ENCODE measurements at places on chromosomes 6 and 20.

DNA sequence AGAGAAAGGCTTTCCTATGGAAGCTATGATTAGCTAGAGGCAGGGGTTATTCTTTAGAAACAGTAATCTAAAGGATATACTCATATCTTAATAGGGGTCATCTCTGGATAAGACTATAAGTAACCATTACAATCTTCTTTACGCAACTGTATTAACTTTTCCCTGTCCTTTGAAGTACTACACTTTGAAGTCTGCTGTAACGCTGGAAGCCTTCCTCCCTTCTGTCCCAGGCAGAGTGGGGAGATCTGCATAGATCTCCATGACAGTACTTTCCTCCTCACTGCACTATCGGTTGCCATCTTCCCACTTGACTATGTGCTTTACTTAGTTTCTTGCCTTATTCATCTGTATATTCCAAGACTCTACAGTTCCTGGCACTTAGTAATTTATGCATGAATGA is 20.1 kb downstream of the SLC35B3 start:
- no peak for DNase-seq

- DNase-seq: no peak
Observed at GRCh38 chr6:160004018-160004417, 35.1 kb downstream of the IGF2R start.

GRCh38 chr6:31222496-31222895 is 49.4 kb downstream of the HLA-C start:
- no peak for DNase-seq

- peak; percentile 70 for DNase-seq
Observed at GRCh38 chr6:28863604-28864325, 60.0 kb downstream of the TRIM27 start.

GRCh38 chr6:46773201-46773855 is 19.9 kb upstream of the MEP1A start:
- DNase-seq: no peak

DNA sequence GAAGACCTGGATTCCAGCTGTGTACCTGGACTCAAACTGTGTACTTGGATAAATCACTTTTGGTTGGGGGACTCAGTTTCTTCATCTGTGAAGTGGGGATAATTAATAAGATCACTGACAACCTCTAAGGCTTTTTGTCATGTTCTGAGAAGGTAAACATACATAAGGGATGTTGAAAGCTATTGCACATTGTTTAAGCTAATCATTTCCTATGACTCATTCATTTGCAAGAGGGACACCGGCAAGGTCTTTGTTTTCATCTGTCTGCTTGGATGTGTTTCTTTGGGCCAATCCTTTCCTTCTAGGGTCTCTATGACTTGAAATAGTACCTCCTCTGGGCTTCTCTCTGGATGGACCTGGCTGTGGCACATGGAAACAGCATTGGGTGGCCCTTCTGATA is 6.8 kb downstream of the PROKR2 start:
- DNase-seq: no peak

DNA sequence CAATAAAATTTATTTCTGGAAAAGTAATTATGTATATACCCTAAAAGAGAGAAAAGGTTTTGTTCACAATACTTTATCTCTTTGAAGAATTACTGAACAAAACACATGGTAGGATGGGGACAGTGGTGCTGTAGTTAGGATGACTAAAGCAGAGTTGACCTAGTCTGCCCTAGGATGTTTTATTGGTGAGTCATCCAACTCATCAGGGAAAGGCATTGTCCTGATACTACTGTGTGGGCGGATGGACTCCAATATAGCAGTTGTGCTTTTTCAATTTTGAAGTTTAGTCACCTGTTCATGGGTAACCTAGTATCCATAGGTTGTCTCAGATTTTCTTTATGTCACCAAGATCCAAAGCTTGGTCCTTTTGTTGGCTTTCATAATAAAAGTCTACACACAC is 53.3 kb upstream of the EYS start:
- no peak for DNase-seq

DNA sequence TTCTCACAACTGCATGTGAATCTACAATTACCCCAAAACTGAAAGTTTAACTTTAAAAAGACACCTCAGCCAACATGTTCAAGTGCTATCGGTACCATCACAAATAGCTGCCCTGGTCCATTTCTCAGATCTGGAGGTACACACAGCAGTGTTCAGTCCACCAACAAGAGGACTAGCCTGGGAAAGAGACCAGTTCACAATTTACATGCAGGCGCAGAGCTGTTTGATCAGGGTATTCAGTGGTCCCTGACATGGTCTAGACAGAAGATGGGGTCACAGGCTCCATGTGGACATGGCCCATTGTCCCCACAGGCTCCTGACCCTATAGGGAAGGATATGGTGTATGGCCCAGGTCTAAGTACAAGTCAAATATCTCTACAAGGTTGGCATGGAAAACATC is 15.6 kb upstream of the TGM6 start:
- no peak for DNase-seq

DNA sequence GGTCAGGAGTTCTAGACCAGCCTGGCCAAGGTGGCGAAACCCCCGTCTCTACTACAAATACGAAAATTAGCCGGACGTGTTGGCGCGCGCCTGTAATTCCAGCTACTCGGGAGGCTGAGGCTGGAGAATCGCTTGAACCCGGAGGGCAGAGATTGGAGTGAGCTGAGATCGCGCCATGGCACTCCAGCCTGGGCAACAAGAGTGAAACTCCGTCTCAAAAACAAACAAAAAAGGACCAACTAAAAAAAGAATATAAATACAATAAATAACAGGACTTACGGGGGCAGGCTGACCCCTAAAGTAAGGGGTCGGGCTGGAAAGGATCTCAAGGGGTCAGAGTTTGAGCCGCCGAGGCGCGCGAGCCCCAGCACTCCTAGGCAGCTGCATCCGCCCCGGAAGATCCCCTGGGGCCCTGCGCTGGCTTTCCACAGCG is 509 bp upstream of the TPD52L2 start:
- DNase-seq: no peak

DNA sequence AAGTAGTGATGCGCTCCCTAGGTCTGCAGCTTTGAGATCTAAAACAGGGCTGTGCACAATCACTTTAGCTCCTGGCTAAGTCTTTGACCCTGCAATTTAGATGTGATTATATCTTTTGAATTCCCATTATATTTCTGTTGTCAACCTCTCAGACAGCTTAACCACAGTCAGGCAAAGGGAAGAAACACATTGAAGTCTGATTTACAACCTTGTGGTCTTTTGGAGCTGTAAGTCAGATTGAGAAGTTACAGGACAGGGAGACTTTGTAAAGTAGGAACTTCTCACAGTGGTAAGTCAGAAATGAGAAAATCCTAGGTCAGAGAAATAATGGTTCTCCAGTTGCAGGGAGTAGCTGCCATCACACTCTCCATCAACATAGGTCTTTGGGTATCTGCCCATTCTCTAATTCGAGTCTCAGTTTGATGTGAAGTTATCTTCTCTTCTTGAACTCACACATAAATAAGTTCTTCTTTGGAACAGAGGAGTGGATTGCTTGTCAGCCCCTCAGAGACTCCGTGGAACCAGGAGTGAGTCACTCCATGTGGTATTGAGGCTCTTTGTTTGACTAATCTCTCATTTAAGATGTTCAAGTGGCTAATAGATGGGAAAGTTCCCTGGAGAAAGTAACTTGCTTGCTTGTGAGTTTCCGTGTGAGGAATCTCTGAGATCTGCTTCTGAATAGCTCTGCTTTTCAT is 35.0 kb upstream of the SGK1 start:
- DNase-seq: no peak

- no peak for DNase-seq
Observed at GRCh38 chr6:35199866-35200265, 13.9 kb upstream of the SCUBE3 start.

DNA sequence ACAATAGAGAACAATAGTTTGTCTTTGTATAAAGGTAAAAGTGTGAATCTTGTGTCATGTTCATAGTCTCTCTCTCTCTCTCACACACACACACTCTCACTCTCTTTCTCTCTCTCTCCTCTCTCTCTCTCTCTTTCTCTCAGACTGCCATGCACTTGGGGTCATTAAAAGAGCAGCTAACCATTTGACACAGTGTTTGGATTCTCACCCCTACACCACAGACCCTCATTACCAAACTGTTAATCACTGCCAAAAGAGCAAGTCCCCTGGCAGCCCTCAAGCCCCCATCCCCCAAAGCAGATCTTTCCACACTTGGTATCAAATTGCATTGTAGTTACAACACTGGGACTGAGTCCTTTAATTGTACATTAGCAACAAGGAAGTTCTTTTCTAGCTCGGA is 305.8 kb upstream of the RSPO3 start:
- no peak for DNase-seq

- no peak for DNase-seq
Observed at GRCh38 chr20:4183361-4183760, 168.0 kb upstream of the RNF24 start.

- DNase-seq: no peak
Observed at GRCh38 chr6:42105156-42105648, 37.2 kb downstream of the C6orf132 start.

GRCh38 chr6:33633462-33634158 is 12.5 kb downstream of the ITPR3 start:
- peak; percentile 64 for DNase-seq

DNA sequence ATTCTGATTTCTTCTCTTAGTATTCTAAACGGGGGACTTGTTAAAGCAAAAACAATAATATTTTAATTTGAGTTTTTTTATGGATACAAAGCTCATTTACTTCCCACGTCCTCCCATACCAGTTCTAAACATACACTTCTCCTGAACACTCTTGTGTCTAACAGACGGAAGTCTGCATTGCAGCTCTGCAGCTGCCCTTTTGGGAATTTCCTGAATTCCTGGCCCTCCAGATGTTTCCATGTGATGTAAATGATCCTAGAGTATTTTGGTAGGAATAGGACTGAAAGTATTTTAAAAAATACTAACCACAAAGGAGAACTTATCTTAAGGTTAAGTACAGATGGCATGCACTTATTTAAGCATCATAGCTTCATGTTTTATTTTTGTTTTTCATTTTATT is 886.7 kb downstream of the TBC1D32 start:
- DNase-seq: no peak

- no peak for DNase-seq
Observed at GRCh38 chr20:905396-905961, 10.7 kb downstream of the ANGPT4 start.

- DNase-seq: peak; percentile 90
Observed at GRCh38 chr6:33029328-33030184, 20.2 kb upstream of the HLA-DOA start.

GRCh38 chr20:49984426-49985153 is 1.8 kb downstream of the SNAI1 start:
- DNase-seq: no peak

DNA sequence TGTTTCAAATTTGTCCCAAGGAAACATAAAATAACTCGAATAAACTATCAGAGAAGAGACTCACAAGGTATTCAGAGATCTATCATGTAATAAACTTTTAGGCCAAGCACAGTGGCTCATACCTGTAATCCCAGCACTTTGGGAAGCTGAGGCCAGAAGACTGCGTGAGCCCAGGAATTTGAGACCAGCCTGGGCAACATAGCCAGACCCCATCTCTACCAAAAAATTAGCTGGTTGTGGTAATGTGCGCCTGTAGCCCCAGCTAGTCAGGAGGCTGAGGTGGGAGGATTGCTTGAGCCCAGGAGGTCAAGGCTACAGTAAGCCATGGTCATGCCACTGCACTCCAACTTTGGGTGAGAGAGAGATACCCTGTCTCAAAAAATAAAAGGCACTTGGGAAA is 79.2 kb upstream of the GCM1 start:
- no peak for DNase-seq

DNA sequence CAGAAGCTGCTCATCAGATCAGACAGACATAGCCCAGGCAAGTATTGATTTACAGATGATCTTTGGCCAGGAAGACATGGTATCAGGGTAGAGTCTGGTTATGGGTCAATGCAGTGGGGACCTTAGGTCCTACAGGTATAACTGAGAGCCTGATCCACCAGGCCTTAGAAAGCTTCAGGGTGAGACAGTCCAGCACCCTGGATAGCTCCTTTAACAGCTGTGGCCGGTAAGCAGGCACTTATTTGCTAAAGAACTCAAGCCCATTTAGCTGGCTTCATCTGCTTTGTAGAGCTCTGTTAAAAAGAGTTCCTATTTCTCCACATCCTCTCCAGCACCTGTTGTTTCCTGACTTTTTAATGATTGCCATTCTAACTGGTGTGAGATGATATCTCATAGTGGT is 39.6 kb downstream of the ESR1 start:
- no peak for DNase-seq

GRCh38 chr6:109118337-109118736 is 23.0 kb downstream of the CEP57L1 start:
- DNase-seq: no peak

DNA sequence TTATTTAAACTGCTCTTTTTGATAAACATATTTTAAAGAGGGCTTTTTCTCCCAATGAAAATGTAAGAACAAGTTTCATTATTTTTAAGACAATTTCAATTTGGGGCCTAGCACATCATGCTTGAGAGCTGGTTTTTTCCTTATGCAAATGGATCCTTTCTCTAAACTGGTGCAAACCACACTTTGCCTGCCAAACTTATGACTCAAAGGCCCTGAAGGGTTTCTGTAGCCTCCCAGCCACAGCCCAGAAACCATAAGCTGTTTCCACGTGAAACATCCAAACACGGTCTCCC is 451 bp upstream of the HSF2 start:
- no peak for DNase-seq

GRCh38 chr6:161434921-161435747 is 161.3 kb upstream of the AGPAT4 start:
- DNase-seq: no peak

GRCh38 chr6:139369068-139369467 is 5.4 kb downstream of the CITED2 start:
- DNase-seq: no peak

- DNase-seq: no peak
Observed at GRCh38 chr20:37727957-37728634, 34.3 kb downstream of the CTNNBL1 start.

DNA sequence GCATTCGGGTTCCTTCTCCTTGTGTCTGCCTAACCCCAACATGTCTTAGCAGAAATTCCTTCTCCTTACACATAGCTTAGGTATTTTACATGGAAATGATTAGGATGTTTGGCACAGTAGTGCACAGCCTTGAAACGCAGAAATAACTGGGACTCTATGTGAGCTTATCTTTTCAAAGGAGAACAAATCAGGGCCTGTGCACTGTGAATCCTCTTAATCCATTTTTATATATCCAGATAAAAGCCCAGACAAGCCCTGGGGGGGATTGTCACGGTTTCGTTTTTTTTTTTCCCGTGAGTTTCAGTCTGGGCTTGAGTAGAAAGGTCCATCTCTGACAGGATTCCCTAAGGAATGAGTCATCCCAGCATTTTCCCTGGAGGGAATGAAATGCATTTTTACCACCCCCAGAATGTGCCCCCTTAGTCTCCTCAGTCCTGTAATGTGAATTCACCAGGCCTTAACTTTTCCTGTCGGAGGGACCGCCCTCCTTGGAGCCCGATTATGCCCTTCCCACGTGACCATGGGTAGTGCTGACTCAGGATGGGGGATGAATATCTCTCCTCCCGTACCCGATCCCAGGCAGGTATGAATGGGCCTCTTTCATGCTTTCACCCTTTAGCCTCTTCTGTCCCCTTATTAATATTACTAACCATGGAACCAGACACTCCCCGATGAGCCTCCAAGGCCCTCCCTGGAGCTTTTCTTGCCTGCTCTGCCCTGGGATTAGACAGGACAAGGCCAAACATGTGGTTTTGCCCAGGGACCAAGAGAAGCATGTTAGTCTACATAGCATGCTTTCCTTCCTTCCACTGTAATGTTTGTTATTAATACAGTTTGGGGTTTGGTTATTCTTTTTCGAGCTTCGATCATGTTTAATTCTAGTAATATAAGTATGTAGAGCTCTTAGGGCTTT is 23.9 kb upstream of the NAA20 start:
- DNase-seq: no peak
